AG04449 (cell line): ENCODE measurements at places on chromosomes 5 and 9.

DNA sequence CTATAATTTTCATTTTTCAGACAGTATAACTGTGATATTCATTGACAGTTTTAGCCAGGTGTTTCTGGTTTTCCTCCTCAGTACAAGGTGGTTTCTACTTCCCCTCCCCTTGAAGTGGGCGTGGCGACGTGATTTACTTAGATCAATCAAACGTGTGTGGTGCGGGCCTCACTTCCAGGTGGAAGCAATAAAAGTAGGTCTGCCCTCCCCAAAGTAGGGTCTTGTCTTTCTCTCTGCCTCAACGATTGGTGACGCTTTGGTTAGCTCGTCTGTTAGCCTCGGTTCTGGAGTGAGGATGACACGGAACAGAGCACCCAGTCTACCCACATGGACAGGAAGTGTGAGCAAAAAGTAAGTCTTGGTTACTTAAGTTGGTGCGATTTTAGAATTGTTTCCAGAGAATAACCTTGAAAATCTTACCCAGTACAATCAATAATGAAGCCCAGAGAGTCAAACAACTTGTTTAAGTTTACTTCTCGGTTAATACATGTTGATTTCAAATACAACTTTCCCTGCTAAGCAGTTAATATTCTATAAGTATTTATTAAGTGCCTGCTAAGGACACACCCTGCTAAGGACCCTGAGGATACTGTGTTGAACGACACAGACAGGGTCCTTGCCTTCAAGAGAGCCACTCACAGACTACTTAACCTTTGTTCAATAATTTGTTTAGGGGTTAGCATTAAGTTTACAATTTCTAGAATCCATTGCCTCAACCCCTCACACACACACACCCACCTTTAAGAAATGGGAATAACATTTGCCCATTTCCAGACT is 48.4 kb downstream of the COX7C start:
- no peak for DNase-seq

GRCh38 chr9:89025553-89025952 is 34.3 kb downstream of the S1PR3 start:
- no peak for DNase-seq

DNA sequence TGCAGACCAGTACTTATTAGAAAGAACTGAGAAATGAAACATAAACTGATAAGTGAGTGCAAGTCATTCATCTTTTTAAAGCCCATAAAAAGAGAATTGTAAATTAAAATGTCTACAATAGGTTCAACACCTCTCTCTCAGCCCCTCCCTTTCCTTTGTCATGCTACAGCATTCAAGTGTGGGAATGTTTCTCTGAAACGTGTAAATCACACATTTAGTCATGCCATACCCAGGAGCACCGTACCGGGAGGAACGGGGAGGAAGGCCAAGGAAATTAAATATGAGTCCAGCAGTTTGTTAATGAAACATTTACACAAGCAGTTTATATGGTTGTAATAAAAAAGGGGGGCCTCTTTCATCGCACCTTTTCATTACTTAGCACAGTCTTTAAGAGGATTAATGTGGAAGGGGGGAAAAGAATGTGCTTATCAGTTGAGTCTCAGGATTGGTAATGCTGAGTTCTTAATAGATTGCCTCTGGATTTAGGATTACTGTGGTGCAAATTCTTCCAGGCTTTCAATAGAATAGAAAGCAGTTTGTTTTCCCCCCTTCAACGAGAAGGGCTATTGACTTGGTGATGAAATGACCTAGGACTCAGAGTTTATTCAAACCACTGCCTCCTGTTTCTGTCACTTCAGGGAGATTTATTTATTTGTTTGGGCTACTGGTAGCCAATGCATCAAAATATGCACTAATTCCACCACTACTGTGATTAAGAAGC is 176.0 kb upstream of the ZNF608 start:
- DNase-seq: no peak

- DNase-seq: no peak
These were observed 389.6 kb downstream of the KDM4C start for GRCh38 chr9:7147121-7148090.

DNA sequence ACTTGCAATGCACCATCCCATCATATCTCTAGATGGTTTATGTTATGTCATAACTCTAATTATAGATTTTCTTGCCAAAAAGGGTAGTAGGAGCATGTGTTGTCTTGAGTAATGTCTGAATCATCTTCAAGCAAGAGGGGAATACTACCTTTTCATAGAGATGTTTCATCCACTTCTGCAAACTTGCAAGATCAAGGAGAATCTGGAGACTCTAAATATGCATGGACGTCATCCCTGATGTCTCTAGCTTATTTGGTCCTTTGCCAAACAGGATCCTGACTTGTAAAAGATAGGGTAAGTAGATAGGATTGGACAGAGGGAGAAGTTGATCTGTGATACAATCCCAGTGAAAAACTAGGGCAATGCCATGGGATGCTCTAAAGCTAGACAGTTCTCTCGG is 246.5 kb downstream of the DMRTA1 start:
- no peak for DNase-seq

DNA sequence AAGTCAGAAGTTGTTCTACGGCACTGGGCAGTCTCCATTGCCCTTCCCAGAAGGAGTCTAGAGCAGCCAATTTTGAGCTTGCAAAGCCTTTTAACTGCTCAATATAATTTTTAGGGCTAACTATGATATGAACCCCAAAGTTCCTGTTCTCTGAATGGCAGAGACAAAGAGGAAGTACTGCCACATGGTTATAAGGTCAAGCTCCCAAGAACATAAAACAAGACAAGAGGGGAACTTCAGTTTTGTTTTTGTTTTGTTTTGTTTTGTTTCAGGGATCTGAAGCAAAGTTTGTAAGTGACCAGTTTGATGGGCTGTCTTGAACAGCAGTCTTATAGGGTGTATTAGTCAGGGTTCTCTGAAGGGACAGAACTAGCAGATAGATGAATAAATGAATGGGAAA is 11.9 kb upstream of the SMC2 start:
- DNase-seq: no peak

- no peak for DNase-seq
These were observed 29.1 kb upstream of the IRX4 start for GRCh38 chr5:1911773-1912235.

DNA sequence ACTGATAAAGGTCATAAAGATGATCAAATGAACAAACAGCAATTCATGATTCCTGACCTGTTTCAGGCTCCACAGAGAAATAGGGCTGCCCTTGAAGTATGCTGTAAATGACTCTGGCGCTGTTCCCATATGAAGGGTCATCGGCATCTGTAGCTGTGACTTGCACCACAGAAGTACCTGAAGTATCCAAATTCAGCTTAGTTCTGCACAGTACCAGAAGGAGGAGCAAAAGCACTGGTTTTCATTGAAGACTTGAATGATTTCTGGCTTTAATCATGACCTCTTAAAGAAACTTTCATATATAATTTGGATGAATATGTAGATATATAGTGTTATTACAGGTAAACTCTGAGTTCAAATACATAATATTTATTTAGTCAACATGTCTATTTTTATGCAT is 109.1 kb downstream of the CDH10 start:
- DNase-seq: no peak

DNA sequence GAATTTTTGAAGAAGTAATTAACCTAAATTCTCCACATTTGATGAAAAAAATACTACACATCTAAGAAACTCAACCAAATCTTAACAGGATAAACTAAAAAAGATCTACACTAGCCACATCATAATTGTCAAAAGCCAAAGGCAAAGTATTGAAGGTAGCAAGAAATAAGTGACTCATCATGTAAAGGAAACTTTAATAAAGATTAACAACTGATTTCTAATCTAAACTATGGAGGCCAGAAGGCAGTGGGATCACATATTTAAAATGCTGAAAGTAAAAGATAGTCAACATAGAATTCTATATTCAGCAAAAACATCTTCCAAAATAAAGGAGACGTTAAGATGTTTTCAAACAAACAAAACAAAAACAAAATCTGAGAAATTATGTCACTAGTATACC is 2002.9 kb downstream of the MAT2B start:
- DNase-seq: no peak

DNA sequence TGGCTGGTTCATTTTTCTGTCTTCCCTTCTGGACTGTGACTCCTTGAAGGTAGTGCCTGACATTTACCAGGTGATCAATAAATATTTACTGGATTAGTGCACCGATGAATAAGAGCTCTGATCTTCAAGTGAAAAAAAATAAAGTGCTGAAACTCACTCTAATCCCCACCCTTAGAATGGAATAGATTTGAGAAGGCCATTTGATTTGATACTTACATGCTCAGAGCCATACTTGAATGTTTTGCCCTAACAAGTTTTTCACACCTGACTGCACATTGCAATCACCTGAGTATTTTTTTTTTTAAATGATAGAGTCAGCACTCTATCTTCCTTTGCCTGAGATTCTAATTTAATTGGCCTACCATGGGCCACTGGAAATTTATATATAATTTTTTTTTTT is 105.7 kb downstream of the LRRC70 start:
- DNase-seq: no peak

- no peak for DNase-seq
These were observed 12.8 kb downstream of the BTNL9 start for GRCh38 chr5:181052672-181053487.

DNA sequence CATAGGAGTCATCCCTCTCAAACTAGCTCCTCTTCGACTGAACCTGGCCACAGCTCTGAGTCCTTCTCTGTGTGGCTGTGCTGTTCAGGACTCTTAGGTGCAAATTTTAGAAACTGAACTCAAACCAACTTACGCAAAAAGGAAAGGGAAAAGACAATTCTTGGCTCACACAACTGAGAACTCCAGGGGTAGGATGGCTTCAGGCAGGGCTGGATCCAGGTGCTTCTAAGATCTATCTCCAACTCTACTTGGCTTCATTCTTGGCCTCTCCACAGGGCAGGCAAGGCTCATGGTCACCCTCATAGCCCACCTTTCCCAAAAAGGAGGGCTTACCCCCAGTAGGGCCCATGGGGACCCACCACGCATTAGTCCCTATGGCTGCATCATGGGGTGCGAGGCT is 8.1 kb downstream of the ASS1 start:
- no peak for DNase-seq

DNA sequence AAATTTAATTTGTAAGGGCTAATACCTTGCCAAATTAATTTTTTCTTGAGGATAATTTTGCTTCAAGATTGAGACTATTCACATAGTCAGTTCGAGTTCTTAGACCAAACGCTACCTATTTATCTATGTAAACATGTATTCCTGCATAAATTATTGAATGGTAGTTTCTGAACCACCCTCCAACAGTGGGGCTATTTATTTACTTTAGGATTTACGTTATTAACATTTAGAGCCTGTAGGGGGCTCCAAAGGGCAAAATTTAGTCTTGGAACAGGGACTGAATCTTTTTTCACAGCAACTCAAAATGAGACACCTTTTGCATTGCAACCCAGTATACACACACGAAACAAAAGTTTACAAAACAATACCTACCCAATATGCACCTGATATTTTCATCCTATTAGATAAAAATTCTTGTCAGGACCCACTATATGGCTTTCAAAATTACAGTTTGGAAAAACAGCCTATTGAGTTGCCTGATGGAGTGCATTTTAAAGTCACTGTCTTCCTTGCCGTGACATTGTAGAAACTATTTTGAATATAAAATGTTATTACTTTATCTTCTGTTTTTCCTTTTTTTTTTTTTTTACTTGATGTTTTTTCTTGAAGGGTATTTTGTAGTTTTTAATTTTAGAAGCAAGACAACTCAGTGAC is 47.1 kb upstream of the POU4F3 start:
- no peak for DNase-seq

- DNase-seq: no peak
These were observed 565.0 kb downstream of the CETN3 start for GRCh38 chr5:89844548-89844947.

DNA sequence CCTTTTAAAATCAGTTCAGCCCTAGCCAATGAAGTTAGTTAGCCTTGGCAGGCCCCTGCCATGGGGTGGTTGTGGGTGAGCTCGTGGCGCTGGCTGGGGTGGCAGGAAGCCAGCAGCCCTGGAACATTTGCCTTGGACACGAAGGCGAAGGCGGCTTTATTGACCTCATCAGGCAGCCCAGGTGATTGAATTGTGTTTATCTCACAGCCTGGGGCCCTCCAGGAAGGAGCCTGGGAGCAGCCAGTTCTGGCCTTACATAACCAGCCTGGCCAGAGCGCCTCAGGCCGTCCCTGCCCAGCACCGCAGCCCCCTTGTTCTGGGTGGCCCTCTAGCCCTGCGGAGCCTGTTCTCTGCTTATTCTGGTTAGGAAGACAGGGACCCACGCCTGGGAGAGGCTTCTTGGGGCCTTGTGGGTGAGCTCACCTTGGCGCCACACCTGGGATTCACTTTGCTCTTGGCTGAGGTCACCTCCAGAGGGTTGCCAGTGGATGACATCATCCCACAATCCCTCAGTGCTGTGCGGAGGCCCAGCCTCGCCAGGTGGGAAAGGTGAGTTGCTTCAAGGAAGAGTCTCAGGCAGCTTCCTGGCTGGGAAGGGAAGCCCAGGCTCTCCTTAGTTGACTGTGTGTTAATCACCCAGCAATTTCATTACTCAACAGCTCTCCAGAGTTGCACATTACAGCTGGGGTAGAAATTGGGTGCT is 54.4 kb upstream of the RPL26L1 start:
- DNase-seq: peak; percentile 59

DNA sequence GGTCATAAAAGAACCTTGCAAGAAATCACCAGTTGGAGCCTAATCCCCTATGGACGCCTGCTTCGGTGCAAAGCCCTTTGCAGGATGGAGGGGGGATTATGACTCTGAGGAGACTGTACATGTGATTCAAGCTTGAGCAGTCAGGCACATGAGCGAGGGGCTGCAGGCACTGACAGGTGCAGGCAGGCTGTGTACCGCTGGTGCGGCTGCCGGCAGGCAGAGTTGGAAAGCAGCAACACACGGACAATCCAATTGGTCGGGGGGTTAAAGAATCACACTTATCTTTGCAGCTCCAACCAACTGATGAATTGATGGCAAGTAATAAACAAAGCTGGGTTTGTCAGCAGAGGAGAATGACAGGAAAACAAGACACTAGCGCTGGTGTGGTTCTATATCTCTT is 5.7 kb downstream of the WHRN start:
- DNase-seq: no peak

DNA sequence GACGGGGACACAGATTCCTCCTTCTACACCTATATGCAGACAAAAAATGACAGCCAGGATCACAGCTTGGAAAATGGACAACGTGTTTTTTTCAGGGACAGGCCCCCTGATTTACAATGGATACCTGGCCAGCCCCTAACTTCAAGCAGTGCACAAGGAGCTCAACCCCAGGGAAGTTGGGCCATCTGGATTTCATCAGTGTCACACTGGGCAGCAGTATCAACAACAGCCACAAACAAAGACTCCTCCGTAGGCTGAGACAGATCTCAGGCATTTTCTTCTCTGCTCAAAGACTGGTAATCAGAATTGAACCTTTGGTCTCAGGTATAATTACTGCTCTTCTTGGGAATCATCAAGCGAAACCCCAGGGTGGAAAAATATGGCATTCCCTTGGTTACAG is 374.0 kb downstream of the ZNF608 start:
- DNase-seq: no peak
